Brain (organoid and tissue), 16 donors: ENCODE measurements at places on chromosomes 6 and 20. TPM values are rescaled to one million over a fixed set of nuclear protein-coding genes. Genes with fewer than 3 reads are reported as not detected.

The NHSL1 gene
- 18.2 TPM for polyA plus RNA-seq

The RSPO3 gene
- polyA plus RNA-seq, result 0.15 TPM

The MYBL2 gene
- polyA plus RNA-seq, result 148 TPM

The CDH26 gene
- polyA plus RNA-seq, result 0.41 TPM

The SNAI1 gene
- 6.0 TPM for polyA plus RNA-seq

The NMBR gene
- polyA plus RNA-seq, result 0.41 TPM

The MYMX gene
- not detected for polyA plus RNA-seq

The TJAP1 gene
- polyA plus RNA-seq, result 29.1 TPM

The PIM1 gene
- 102 TPM for polyA plus RNA-seq

The EGFL8 gene
- 11.5 TPM for polyA plus RNA-seq

The CDKAL1 gene
- 21.7 TPM for polyA plus RNA-seq

The GLP1R gene
- polyA plus RNA-seq, result 12.7 TPM

The GRIK2 gene
- polyA plus RNA-seq, result 0.64 TPM

The ZFP57 gene
- polyA plus RNA-seq, result 0.17 TPM

The GRM1 gene
- polyA plus RNA-seq, result 0.44 TPM

The CLPSL2 gene
- polyA plus RNA-seq, result 2.3 TPM

The CPNE5 gene
- polyA plus RNA-seq, result 22.9 TPM

The EPB41L1 gene
- polyA plus RNA-seq, result 87.6 TPM

The GUCA1A gene
- 0.20 TPM for polyA plus RNA-seq

The TRIM10 gene
- polyA plus RNA-seq, result not detected

The RBPJL gene
- polyA plus RNA-seq, result not detected

The TPX2 gene
- polyA plus RNA-seq, result 150 TPM

The RSPH9 gene
- polyA plus RNA-seq, result 4.1 TPM

The OR12D3 gene
- not detected for polyA plus RNA-seq

The MAPK13 gene
- polyA plus RNA-seq, result 40.2 TPM

The C20orf202 gene
- 0.27 TPM for polyA plus RNA-seq

The PTCRA gene
- polyA plus RNA-seq, result not detected

The HMGN3 gene
- 160 TPM for polyA plus RNA-seq

The MCHR2 gene
- 0.53 TPM for polyA plus RNA-seq

The CLIC5 gene
- 1.1 TPM for polyA plus RNA-seq

The C20orf96 gene
- polyA plus RNA-seq, result 17.3 TPM

The COL21A1 gene
- polyA plus RNA-seq, result 1.0 TPM

The OPRL1 gene
- polyA plus RNA-seq, result 10.8 TPM

The PTPRK gene
- 22.2 TPM for polyA plus RNA-seq

The DYNLT2 gene
- polyA plus RNA-seq, result 1.6 TPM

The ADGRF4 gene
- polyA plus RNA-seq, result not detected

The CDH22 gene
- 5.6 TPM for polyA plus RNA-seq
